Activated B cell treated with CpG ODN at 0.5 μM for 24 hours (primary cell): ENCODE measurements at places on chromosomes 12 and 14.

DNA sequence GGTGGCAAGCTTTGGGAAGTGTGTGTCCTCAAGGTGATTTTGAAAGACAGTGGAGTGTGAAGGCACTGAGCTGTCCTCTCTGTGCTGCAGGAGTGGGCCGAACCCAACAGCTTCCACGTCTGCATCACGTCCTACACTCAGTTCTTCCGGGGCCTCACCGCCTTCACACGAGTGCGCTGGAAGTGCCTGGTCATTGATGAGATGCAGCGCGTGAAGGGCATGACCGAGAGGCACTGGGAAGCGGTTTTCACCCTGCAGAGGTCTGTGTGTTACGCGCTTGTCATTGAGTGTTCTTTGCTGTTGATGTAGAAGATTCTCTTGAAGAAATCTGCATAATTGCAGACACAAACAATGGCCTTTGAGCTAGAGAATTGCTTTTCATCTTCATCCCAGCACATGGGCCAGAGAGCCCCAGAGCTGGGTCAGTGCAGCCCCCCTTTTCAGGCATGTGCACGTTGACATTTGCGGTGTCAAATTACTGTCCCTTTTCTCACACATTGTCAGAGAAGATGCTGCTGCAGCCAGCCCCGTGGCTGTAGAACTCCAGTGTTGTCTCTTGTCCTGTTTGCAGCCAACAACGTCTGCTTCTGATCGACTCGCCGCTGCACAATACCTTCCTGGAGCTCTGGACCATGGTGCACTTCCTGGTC is 63.3 kb downstream of the EP400 start:
- no peak for DNase-seq

DNA sequence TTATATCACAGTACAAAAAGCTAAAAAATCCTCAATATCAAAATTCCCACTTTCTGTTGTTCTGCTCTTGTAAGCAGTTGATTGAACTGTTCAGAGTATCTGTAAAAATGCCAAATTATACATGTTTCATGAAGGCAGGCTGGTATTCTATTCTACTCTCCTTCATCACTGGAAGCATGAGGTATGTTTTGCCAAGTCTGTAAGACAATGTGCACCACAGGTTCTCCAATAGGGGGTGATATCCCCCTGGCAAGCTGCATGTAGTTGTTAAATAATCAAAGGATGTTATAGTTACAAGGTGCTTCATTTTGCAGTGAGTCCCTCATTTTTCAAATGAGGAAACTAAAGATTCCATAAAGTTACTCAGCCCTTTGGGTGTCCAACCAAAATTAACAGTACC is 15.1 kb upstream of the NEK9 start:
- DNase-seq: no peak

GRCh38 chr12:65170209-65170881 is 962 bp downstream of the LEMD3 start:
- DNase-seq: peak; percentile 52

DNA sequence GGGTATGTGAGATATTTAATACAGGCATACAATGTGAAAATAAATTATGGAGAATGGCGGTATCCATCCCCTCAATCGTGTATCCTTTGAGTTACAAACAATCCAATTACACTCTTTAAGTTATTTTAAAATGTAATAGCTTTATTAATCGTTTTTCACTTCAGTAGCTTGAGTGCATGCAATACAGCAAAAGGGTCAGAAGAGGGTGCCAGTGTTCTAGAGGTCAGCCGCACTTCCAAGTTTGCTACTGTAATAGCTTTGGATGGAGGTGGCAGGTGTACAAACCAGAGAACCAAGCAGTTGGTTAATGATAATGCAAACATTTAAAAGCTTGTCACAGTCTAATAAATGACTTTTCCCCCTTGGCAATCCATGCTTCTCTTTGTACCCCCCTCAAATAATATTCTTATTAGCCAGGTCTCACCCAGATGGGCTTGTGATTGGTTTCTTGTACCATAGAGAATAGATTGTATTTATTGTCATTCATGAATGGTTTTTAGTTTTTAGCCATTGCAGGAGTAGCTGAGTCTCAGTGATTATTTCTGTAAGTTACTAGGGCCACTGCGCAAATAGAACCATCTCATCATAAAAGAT is 127.0 kb downstream of the ERC1 start:
- DNase-seq: peak; percentile 40

DNA sequence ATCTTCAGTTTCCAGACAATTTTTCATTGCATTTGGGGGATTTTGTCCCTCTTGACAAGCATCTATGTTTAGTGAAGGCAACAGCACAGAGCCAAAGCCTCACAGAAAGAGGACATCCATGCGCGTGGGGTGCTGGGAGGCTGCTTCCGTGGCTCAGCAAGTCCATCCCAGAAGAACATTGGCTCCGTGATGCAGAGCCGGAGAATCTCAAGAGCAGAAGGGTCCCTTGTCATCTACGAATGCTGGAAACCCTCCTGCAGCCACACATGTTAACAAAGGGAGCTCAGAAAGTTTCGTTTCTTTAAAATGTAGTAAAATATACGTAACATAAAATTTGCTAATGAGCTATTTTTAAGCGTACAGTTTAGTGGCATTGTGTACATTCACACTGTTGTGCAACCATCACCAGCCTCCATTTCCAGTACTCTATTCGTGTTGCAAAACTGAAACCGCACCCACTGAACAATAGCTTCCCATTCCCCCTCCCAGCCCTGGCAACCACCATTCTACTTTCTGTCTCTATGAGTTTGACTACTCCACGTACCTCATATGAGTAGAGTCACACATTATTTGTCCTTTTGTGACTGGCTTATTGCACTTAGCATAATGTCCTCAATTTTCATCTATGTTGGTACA is 185.9 kb downstream of the TTC7B start:
- DNase-seq: no peak

DNA sequence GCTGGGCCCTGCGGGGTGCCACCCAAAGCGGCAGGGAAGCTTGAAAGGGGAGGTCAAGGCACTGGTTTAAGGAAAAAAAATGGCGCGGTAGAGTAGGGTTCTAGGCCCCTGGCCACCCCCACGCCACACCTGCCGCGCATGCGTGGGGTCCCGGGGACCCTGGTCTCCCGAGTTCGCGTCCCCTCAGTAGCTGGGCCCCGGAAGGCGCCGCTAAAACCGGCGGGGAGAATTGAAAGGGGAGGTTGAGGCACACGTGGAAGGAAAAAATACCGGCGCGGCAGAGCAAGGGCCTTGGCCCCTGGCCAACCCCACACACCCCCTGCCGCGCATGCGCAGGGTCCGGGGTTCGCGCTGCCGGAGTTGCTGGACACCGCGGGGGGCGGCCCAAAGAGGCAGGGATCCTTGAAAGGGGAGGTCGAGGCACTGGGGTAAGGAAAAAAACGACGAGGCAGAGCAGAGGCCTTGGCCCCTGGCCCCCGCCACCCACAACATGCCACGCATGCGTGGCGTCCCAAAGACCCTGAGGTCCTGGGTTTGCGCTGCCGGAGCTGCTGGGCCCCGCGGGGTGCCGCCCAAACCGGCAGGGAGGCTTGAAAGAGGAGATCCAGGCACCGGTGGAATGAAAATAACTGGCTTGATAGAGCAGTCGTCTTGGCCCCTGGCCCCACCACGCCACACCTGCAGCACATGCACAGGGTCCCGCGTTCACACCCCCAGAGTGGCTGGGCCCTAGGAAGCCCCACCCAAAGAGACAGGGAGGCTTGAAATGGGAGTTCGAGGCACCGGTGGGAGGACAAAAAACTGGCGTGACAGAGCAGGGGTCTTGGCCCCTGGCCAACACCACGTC is 314.5 kb downstream of the ALG10 start:
- DNase-seq: no peak

- DNase-seq: no peak
Measured at GRCh38 chr14:50831726-50832168, 785 bp upstream of the NIN start.

DNA sequence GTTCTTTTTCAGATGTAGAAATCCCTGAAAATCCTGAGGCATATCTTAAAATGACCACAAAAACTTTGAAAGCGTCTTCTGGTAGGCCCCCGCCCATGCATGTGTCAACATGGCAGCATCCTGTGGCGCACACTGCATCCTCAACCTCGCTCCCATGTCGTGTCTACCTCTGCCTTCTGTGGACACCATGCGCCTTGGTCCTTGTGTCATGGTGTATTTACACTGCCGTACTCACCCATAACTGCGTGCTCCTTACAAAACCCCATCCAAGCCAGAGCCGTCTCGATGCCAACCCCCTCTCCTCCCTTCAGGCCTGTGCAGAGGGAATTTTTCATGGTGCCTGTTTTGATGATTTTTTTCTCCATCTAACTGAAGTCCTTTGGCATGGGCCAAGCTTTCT is 78.9 kb downstream of the ESR2 start:
- no peak for DNase-seq

DNA sequence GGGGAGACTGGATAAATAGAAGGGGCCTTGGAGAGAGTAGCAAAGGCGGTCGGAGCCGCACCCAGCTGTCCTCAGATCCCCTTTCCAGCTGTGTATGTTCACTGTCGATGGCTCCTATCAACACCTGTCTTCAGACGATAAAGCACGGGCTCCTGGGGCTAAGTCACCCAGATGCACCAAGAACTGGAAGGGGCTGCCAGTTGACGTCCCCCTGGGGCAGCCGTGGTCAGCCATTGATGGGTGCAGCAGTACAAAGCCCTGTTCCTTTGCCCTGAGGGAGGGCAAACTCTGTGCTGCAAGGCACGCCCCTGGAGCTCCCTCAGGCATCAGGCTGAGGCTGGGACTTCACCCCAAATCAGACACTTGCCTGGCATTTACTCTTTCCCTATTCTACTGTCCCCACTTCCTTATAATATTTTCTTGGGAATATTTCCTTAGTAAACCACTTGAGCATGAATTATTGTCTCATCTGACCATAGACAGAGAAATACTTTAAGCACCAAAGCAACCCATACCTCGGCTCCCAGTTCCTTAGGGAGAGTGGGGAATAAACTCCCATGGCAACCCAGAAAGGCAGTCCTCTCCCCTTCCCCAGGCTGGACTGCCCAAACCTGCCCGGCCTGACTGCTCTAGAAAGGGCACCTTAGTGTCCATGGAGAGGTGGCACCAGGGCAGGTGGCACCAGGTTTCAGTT is 59.6 kb upstream of the SCN8A start:
- no peak for DNase-seq

DNA sequence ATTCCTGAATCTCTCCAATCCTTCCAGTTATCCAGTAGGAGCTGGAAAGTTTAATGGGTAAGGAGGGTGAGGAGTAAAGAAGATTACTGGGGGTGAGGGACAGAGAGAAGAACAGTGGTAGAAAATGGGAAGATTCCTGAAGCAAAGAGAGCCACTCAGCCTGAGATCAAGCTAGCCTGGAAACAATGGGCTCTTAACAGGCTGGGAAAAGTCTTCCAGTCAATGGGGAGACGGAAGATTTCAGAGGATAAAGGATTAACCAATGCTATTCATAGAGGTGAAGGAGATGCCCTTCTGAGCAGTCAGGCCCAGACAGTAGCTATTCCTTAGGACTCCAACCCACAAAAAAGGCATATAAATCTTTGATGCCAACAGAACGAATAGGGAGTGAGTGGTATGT is 14.8 kb downstream of the GDF11 start:
- DNase-seq: no peak

DNA sequence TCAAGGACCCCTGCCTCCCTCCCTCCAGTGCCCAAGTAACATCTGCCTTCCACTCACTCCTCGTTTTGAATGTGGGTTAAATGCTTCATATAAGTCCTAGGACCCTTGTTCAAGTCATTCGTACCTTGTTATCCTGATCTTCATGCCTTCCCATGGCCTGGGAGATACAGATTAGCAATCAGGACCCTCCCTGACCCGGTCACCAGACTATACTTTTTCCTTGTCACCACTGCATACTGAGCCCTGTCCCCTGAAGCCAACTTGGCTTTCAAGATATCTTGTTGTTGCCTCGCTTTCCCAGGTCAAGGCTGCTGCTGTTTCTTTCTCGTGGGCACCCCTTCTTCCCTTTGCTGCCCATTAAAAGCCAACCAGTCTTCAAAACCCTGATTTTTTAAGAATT is 208.5 kb downstream of the ANO2 start:
- no peak for DNase-seq

DNA sequence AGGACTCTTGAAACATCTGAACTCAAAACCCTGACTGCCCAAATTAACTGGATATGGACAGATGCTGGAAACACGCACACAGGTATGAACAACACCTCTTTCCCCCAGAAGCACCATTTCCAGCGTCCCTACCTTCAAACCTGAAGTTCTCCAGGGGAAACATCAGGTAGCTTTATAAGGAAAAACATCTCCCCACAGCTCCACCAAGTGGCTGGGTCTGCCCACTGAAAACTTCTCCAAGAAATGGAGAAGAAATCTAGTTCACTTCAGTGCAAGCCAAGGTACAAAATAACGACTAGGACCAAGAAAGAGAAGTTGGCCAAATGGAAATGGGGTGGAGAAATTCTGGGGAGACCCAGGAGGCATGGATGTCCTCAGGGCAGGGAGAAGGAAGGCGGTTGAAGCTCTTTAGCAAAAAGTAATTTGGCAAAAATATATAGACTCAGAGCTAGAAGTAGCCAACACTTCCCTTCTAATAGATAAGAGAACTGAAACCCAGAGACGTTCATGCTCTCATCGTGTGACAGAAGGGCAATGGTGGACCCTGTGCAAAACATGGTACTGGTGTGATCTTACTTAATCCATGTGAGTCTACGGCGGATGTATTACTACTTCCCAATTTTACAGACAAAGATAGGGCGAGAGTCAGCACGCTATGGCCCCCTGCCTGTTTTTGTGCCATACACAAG is 10.5 kb upstream of the NUAK1 start:
- no peak for DNase-seq

DNA sequence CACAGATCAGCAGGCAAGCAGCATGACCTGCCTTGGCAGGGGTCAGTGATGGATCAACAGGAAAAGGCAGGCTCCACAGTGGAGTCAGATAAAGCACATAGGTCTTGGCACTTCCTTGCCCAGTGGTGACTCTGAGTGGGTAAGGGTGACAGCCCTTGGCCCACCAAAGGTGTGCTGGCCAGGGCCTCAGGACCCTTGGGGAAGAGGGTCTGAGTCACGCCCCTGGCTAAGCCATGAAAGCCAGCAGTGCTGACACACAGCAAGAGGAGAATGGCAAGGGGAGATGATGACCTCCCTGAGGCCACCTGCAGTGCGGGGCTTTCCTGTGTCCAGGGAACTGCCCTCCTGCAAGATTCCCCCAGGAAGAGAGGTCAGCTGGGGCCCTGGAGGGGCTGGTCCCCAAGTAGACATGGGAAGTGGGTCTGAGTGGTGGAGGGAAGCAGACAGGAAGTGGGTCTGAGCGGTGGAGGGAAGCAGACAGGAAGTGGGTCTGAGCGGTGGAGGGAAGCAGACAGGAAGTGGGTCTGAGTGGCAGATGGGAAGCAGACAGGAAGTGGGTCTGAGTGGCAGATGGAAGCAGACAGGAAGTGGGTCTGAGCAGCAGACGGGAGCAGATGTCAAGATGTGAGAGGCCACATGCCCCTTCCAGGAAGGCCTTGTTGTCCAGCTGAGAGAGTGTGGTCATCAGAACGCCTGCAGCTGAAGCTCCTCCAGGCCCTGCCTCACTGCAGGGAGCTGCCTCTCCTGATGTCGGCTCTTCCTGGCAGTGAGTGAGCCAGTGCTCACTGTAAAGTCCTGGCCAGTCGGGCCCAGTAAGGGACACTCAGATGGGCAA is 34.8 kb downstream of the DIO3 start:
- DNase-seq: no peak

GRCh38 chr12:27915021-27915420 is 57.5 kb downstream of the PTHLH start:
- no peak for DNase-seq
